Esophagus squamous epithelium (tissue), 5 donors: ENCODE measurements at places on chromosomes 12 and 14.

DNA sequence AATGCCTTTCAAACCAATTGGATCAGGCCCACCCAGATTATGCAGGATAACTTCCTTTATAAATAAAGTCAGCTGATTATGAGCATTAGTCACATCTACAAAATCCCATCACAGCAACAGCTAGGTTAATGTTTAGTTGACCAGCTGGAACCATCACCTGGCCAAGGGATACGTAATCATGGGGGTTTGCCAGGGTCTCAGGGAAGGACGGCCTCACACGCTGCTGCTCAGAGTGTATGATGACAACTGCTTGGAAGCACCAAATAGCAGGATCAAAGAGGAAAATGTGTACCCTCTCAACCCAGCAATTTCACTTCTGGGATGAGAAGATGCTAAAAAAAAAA lies 162.6 kb downstream of the SLC15A4 start:
- H3K27me3 ChIP-seq, result no peaks in the 10 kb centered on the region
- no peaks in the 10 kb centered on the region for H3K36me3 ChIP-seq
- no peak overlapping the region for H3K27ac ChIP-seq
- no peaks in the 10 kb centered on the region for H3K4me1 ChIP-seq

DNA sequence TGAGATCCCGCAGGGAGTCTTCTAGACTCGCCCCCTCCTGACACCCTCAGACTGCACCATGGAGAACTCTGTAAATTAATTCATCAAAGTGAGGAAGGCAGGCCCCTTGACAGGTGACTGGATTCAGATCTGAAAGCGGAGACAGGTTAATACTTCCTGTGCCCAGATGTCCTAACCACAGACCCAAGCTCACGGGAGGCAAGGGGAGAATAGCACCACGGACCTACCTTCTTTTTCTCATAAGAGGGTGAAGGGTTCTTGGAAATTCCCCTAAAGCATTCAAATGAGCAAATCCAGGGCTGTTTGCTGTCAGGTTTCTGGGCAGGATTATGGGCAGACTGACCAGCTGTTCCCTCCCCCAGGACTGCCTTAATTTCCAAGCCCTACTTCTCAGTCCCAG lies 170.0 kb downstream of the ZFP36L1 start:
- H3K36me3 ChIP-seq, result no peaks in the 10 kb centered on the region
- H3K27me3 ChIP-seq, result no peaks in the 10 kb centered on the region
- H3K27ac ChIP-seq, result no peak overlapping the region
- peaks cover 48% of the 10 kb centered on the region for H3K4me1 ChIP-seq

DNA sequence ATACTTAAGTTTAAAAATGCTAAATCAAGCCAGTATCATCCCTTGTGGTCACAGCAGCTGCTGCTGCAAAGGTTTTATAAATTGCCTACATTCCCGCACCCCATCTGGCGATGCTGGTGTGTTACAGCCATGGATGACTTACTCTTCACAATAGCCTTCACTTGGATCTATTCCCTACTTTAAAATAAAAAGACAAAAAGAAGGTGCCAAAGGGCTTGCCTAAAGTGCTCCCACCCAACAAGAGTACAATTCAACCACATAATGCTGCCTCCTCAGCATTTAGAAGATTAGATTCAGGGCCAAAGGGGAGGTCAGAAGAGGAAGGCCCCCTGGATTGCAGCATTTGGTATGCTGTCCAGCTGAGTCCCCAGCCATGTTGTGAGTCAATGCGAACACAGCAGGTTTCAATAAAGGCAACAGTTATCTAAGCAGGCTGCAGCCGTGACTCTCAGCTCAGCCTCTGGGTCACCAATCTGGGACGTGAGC lies 176.1 kb downstream of the DAD1 start:
- H3K27me3 ChIP-seq, result no peaks in the 10 kb centered on the region
- no peak overlapping the region for H3K27ac ChIP-seq
- H3K4me1 ChIP-seq, result peaks cover 4% of the 10 kb centered on the region
- H3K36me3 ChIP-seq, result no peaks in the 10 kb centered on the region
- H3K4me3 ChIP-seq, result no peak overlapping the region

DNA sequence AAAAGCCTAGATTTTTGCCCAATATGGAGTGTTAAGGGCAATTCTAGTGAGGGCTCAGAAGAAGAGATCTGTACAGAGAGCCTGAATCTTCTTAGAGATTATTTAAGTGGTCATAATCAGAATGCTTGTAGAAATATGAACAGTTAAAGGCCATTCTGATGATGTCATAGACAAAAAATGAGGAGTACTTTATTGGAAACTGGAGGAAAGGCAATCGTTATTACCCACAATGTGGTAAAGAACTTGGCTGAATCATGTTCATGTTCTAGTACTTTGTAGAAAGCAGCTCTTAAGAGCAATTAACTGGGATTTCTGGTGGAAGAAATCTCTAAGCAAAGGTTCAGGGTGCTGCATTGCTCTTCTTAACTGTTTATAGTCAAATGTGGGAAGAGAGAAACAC lies 36.4 kb upstream of the SYT10 start:
- no peaks in the 10 kb centered on the region for H3K27me3 ChIP-seq
- no peak for DNase-seq
- H3K36me3 ChIP-seq, result no peaks in the 10 kb centered on the region
- H3K4me3 ChIP-seq, result no peak overlapping the region

DNA sequence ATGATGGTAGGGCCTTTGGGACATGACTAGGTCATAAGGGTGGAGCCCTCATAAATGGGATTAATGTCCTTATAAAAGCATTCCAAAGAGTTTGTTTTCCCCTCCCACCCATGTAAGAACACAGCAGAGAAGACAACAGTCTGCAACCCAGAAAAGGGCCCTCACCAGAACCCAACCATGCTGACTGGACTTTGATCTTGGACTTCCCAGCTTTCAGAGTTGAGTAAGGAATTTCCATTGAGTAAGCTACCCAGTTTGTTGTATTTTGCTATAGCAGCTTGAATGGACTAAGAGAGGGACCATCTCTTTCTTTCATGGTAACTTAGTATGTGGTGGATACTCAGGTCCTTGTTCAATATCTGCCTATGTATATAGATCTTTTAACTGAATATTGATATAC lies 2.9 kb upstream of the SPX start:
- H3K27me3 ChIP-seq, result peaks cover 21% of the 10 kb centered on the region
- no peak for DNase-seq
- H3K4me3 ChIP-seq, result no peak overlapping the region
- no peaks in the 10 kb centered on the region for H3K36me3 ChIP-seq
